ENCODE measurements at places on chromosomes 6 and 20.

DNA sequence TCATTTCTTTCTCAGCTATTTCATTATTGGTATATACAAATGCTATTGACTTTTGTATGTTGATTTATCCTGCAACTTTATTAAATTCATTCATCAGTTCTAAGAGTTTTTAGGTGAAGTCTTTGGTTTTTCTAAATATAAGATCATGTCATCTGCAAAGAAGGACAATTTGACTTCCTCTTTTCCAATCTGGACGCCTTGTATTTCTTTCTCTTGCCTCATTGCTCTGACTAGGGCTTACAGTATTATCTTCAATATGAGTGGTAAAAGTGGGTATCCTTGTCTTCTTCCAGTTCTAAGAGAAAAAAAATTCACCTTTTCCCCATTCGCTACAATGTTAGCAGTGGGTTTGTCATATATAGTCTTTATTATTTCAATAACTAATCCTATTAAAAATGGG lies 38.0 kb downstream of the KIF16B start:
- no peak for DNase-seq

DNA sequence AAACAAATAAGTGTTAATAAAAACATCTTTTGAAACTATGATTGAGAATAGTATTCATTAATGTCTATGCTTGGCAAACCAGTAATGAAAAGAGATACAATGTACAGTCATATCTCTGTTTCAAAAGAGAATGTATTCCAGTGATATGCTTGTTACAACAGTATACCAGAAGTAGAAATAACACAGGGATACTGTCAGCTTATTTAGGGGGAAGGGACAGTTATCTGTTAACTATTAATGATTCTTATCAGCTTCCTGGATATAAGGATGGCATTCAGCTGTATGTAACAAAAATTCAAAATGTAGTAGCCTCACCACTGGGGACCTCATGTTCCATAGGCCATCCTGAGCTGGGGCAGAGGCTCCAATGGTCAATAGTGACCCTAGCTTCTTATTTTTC lies 103.8 kb upstream of the TBX18 start:
- no peak for DNase-seq

GRCh38 chr20:1267809-1268374 lies 1.8 kb downstream of the SNPH start:
- DNase-seq: no peak

DNA sequence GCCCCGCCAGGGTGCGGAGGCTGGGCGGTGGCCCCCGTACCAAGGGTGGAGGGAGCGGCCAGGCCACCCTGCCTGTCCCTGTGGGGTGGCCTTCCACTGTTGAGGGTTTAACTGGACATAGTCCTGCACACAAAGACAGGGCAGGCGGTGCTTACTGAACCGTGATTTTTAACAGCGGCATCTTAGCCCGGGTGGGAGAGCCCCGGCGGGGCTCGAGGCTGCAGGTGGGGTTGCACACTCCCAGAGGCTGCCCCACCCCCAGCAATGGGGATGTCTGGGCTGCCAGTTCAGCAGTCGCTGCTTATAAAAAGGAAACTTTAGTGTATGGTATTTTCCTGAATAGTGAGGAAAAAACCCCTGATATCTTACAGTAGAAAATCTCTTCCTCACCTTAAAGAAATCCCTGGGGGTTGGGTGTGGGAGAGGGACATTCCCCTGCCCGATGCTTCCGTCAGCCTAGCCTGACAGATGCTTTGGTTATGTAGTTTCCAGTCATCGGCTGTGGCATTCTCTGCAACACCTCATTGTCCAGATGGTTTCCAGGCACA lies 79.4 kb downstream of the IRF4 start:
- DNase-seq: no peak

GRCh38 chr20:48210111-48211027 lies 425.1 kb upstream of the SULF2 start:
- no peak for DNase-seq

- DNase-seq: no peak
Observed at GRCh38 chr6:146357578-146358430, 185.8 kb upstream of the RAB32 start.

DNA sequence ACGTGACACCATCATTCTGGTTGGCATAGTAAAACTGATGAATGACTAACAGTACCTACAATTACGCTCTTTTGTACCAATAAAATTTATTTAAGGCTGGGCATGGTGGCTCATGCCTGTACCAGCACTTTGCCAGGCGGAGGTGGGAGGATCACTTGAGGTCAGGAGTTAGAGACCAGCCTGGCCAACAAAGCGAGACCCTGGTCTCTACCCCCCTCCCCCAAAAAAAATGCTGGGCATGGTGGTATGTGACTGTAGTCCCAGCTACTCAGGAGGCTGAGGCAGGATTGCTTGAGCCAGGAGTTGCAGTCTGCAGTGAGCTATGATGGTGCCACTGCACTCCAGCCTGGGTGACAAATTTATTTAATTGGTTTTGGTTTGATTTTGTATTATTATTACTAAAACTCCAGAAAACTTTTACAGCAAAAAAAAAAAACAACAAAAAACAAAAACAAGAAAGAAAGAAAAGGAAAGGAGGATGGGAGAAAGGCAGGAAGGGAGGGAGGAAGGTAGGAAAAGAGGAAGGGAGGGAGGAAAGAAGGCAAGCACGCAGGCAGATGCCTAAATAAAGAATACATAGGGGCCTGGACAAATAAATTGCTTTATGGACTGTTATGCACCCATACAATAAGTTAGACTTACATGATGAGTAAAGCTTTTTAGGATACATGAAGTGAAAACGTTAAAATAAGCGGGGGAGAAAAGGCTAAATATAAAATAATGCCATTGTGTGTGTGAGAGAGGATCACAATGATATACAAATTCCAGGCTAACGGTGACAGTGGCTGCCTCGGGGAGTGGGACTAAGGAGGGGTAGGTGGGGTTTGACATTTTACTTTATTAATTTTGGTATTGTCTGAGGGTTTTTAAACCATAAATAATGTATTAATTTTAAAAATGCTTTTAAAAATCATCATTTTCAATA lies 682 bp upstream of the ZSCAN9 start:
- DNase-seq: no peak

DNA sequence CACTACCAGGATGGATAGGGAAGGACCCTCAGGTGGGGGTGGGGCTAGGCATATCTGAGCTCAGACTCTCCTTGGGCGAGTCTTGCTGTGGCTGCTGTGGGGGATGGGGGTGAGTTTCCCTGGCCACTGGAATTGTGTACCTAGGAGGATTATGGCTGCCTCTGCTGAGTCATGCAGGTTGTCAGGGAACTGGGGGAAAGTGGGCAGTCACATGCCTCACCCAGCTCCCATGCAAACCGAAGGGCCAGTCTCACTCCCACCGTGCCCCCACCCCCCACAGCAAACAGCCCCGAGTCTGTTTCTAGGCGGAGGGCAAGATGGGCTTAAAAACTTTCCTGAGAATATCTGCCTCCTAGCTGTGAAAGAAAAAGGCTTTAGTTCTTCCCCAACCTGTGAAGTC lies 210.3 kb upstream of the FERMT1 start:
- DNase-seq: no peak

DNA sequence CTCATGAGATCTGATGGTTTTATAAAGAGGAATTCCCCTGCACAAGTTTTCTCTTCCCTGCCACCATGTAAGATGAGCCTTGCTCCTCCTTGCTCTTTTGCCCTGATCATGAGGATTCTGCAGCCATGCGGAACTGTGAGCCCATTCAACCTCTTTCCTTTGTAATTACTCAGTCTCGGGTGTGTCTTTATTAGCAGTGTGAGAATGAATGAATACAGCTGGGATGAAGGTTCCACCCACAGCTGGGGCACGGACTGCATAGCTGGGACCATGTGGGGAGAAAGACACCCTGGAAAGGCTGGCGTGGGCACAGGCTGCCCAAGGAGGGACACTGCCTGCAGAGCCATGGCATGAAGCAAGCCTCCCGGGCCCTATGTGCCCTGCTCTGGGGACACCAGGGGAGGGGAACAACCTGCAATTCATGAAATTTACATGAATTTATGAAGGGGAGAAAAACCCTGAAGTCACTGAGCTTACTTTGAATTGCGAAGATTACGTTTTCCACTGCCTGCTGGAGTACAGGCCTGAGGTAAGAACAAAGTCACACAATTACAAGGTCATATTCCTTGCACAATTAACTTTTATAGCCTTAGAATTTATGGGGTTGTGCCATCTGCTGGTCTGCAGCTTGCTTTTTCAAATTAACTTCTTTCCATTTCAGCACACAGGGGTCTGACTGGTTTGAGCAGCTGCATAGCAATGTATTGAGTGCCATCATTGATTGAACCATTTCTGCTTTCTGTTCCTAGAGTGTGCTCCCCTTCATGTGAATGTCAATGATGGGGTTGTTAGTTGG lies 46.2 kb downstream of the SLC22A1 start:
- no peak for DNase-seq

DNA sequence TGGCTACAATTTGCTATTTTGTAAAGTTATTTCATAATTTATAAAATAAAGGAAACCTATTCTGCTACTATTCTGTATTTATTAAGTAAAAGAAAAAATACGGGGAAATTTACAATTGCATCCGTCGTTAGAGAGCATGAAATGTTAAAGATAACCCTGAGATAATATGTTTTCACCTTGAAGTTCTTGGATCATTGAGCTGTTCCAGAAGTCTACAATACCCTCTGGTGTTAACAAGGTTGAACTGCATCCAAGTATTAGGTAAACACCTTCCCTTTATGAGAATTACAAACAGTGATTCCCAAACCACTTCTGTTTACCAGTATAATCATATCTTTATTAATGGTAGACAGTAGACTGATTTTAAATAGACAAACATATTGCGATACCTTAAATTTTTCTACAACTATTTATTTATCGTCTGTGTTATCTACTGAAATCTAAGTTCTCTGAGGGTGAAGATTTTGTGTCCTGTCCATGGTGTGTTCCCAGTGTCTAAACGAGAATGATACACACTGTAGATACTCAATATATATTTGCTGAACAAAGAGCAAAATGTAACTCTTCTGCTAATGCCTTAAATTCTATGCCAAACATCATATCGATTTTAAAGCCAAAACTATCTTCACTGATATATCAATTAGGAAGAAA lies 28.2 kb downstream of the TBC1D32 start:
- no peak for DNase-seq

All from activated CD4-positive, alpha-beta T cell treated with anti-CD3 and anti-CD28 coated beads for 24 hours (primary cell).